ENCODE measurements at places on chromosomes 2 and 18.

- no peak overlapping the region for H3K27ac ChIP-seq
- H3K4me3 ChIP-seq = peak overlapping the region; percentile 16
- H3K27me3 ChIP-seq = peaks cover 96% of the 10 kb centered on the region
Observed at GRCh38 chr2:118855451-118856279, 8.2 kb upstream of the EN1 start.

GRCh38 chr2:107340955-107341354 is 455.0 kb upstream of the ST6GAL2 start:
- no peak overlapping the region for H3K4me3 ChIP-seq
- no peaks in the 10 kb centered on the region for H3K4me1 ChIP-seq
- no peaks in the 10 kb centered on the region for H3K36me3 ChIP-seq
- no peak overlapping the region for H3K27ac ChIP-seq
- no peaks in the 10 kb centered on the region for H3K27me3 ChIP-seq

- H3K4me1 ChIP-seq = no peaks in the 10 kb centered on the region
- H3K27ac ChIP-seq = no peak overlapping the region
- no peak overlapping the region for H3K4me3 ChIP-seq
- no peak for DNase-seq
Observed at GRCh38 chr2:54691445-54692135, 31.9 kb upstream of the EML6 start.

DNA sequence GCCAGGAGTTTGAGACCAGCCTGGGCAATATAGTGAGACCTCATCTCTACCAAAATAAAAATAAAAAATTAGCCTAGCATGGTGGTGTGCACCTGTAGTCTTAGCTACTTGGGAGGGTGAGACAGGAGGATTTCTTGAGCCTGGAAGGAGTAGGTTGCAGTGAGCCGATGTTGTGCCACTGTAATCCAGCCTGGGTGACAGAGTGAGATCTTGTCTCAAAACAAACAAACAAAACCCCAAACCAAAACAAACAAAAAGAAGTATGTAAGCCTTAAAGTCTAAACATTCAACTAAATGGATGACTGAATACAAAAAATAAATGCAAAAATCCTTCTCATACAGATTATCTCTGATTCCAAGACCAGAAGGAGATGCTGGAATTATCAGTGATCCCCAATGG is 58.6 kb downstream of the RAB31 start:
- no peaks in the 10 kb centered on the region for H3K36me3 ChIP-seq
- no peak overlapping the region for H3K27ac ChIP-seq
- no peaks in the 10 kb centered on the region for H3K27me3 ChIP-seq
- no peak overlapping the region for H3K4me3 ChIP-seq
- H3K4me1 ChIP-seq = no peaks in the 10 kb centered on the region

GRCh38 chr2:45929674-45930395 is 278.4 kb downstream of the PRKCE start:
- no peak for DNase-seq
- no peaks in the 10 kb centered on the region for H3K36me3 ChIP-seq
- no peaks in the 10 kb centered on the region for H3K4me1 ChIP-seq
- no peak overlapping the region for H3K4me3 ChIP-seq

DNA sequence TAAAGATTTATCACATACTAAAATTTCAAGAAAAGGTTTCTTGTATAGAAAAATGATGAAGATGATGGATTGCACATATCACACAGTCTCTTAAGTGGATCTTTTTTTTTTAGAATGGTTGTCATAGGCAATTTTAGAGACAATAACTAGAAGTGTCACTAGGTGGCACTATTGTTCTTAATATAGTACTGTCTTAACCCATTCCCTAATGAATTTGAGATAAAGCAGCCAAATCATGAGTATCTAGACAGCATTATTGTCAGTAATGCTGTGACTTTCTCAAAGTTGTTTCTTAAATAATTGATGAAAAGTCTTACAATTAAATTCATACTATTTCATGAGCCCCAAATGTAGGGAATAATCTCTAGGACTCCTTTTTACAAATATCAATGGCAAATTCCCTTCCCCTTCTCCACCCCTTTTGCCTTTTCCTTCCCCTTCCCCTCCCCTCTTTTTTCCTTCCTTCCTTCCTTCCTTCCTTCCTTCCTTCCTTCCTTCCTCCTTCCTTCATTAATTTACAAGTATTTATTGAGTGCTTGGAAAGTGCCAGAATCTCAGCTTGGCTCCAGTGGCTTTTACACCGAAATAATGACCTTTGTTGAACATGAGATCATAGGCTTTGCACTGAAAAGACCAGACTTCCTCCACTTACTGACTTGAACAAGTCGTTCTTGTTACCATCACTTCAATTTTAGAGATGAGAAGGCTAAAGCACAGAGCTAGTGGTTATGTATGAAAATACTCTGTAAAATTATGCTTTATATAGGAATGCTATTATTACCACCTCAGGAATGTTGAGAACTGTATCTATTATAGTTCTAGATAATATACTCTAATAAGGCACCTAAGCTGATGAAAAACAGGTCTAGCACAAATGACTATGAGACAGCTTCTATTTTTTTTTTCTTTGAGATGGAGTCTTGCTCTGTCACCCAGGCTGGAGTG is 19.8 kb downstream of the MYL12B start:
- H3K27me3 ChIP-seq = peaks cover 3% of the 10 kb centered on the region
- H3K4me1 ChIP-seq = no peaks in the 10 kb centered on the region
- H3K4me3 ChIP-seq = no peak overlapping the region
- no peak for DNase-seq
- H3K27ac ChIP-seq = no peak overlapping the region
- H3K36me3 ChIP-seq = no peaks in the 10 kb centered on the region

DNA sequence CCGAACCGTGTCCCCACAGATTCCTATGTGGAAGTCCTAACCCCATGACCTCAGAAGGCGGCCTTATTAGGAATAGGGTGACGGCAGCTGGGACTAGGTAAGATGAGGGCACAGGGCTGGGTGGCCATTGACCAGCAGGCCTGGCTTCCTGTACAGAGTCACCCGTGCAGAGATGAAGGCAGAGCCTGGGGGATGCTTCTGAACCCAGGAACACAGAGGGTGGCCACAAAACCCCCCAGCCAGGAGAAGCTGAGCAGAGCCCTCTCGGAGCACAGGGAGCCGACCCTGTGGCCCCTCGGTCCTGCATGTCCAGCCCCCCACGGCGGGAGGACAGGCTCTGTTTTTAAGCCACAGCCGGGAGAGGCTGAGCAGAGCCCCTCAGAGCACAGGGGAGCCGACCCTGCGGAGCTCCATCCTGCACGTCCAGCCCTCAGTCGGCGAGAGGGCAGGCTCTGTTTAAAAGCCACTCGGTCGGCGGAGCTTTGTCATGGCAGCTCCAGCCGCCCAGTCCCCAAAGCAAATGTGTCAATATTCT is 2.7 kb downstream of the PDCD1 start:
- H3K27ac ChIP-seq = no peak overlapping the region
- no peaks in the 10 kb centered on the region for H3K36me3 ChIP-seq
- peaks cover 5% of the 10 kb centered on the region for H3K27me3 ChIP-seq
- DNase-seq = no peak
- peaks cover 77% of the 10 kb centered on the region for H3K4me1 ChIP-seq
